Stimulated activated CD8-positive, alpha-beta memory T cell treated with anti-CD3 and anti-CD28 coated beads, Interleukin-2, amount 100 ng/mL, for 48 hours (primary cell): ENCODE measurements at places on chromosomes 1 and 21.

- no peak for DNase-seq
These were observed 32.7 kb downstream of the NCMAP start for GRCh38 chr1:24588573-24588972.

GRCh38 chr1:205257735-205258134 lies 30.0 kb downstream of the TMCC2 start:
- no peak for DNase-seq

DNA sequence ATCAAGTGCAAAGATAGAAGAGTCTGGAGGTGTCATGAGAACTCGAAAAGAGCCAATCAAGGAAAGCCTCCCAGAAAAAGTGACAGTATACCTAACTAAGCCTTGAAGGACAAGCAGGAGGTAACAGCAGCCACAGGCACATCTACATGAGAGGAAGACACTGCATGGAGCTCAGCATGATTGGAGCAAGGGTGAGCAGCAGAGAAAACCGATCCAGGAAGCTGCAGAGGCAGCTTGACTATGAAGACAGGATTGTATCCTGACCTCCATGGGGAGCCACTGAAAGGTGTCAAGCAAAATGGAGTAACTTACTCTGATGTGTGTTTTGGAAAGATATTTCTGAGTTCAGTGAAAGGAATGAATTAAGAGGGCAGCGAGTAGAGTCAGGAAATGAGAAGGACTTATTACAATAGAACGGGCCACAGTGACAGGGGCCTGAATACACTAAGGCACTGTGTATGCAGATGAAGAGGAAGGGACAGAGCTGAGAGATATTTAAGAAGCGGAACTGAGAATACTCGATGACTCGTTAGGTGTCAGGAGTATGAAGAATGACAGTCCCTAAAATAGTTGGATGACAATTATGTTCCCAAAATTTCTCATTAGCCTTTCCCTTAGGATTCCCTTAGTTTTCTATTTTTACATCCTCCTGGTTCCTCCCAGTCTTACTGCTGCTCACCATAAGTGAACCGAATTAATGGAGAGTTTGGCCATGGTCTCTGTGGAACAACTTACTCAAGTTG lies 139.3 kb upstream of the NFIA start:
- no peak for DNase-seq

GRCh38 chr1:201299968-201300367 lies 16.7 kb downstream of the PKP1 start:
- no peak for DNase-seq

GRCh38 chr21:17853393-17854275 lies 34.5 kb upstream of the C21orf91 start:
- no peak for DNase-seq

- DNase-seq: no peak
These were observed 292.1 kb upstream of the VAMP3 start for GRCh38 chr1:7478809-7479499.

DNA sequence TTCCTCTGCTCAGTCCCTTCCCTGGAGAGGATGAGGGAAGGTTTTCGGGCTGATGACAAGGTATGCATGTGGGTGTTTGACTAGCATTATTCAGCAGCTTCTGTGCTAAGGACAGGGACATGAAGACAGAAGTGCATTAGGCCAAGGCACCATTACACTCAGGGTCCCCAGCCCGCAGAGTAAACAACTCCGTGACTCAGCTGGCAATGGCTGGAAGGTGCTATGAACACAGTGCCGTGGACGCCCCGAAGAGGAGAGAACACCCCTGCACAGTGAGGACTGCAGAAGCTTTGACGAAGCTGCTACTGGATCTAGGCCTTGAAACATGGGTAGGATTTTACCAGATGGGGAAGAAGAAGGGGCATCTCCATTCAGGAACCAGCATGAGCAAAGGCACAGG lies 13.7 kb upstream of the EPS8L3 start:
- DNase-seq: no peak

DNA sequence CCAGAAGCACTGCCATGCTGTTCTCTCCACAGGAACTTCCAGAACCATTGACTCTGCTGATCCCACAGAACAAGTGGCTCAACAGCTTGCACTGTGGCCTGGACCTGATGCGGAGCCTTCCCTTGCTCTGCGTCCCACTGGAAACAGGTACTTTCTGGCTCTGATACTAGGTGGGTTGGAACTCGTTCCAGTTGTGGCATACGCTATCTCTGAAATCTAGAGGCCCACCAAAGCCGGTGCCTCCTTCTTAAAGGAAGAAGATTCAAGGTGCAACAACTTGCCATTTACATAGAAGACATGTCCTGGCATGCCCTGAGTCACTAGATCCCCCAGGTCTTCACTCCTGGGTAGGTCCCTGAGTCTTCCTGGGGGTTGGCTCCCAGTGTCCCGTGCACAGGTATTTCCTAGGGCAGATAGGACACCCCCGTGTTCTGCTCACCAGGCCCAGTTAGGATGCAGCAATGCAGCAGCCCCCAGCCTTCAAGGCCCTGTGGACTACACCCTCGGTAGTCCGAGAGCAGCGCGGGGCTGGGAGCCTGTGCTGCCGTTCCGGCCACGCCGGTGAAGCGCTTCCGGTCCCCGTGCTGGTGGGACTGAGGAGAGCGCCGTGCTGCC lies 10.8 kb upstream of the PCBP3 start:
- DNase-seq: no peak
